ENCODE measurements at places on chromosomes 13 and 19.

- no peak for DNase-seq
Measured at GRCh38 chr13:37476874-37477273, 121.7 kb downstream of the POSTN start.

- DNase-seq: no peak
Measured at GRCh38 chr13:39599842-39600241, 3.2 kb downstream of the LHFPL6 start.

DNA sequence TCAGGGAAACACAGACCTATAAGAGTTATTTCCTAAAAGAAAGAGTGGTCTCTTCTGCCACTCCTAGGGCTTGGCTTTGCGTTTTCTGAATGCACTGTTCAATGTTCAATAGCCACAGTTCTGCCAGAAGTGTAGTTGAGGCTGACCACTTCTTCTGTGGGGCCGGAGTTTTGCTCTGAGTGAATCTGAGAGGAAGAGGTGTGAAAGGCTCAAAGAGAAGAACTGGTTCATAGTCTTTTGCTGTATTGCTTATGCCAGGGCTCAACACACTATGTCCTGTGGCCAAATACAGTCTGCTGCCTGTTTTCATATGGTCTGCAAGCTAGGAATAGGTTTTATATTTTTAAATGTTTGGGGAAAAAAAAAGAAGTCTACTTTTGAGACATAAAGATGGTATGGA is 128.2 kb downstream of the STOML3 start:
- no peak for DNase-seq

- DNase-seq: no peak
Measured at GRCh38 chr19:39247701-39248664, 673 bp downstream of the IFNL4 start.

DNA sequence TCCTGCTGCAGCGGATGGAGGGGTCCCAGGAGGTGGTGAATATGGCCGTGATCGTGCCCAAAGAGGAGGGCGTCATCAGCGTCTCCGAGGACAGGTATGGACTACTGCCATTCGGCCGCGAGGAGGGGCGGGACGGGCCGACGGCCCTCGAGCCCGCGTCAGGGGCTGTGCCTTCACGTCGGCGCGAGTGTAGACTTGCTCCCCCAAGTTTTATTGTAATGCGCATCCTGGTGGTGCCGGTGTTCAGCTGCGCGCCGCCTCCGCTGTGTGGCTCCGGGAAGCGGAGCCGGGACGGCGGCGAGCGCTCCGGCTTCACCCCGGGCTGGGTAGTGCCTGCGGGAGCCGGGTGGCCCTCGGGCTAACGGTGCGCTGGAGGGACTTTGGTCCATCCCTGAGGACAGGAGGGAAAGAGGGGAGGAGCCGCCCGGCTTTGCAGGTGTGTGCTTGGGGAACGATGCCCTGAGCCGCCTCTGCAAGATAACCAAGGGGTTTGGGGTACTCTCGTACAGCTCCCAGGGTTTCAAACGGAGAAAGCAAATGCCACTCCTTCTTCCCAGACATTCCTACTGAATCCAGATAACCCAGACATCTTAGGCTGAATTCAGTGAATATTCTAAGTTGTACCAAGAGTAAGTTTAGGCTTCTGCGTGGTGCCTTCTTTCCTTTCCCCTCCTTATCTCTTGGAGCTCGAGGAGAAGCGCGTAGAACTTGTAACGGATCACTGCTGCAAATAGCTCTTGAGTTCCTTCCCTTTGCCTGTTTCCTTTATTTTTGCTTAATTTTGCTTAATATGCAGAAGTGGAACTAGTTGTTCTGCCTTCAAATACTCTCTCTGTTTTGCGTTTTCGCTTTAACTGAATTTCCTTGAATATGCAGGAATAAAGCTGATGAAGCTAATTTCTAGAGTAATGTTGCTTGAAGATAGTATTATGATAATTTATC is 740 bp downstream of the WDFY2 start:
- no peak for DNase-seq

DNA sequence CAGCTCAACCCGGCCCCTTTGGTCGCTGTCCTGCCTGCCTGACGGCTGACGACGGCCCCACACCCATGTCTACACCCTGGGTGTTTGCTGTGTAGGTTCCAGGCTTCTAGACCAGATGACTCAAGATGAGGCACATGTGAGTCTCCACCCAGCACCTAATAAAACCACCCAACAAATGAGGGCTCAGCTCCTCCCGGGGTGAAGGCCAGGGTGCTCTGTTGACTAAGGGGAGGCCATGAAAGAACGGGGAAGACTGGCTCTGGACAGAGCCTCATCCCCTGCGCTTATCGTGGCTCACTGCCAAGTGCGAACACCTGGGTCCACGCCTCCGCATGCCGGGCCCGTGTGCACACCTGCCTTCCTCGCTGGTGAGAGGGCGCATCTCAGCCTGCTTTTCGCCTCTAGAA is 39.6 kb downstream of the COL4A2 start:
- DNase-seq: no peak

- no peak for DNase-seq
Measured at GRCh38 chr19:54670576-54671357, 8.0 kb downstream of the LILRB4 start.

GRCh38 chr13:48533961-48534600 is 1.2 kb upstream of the RCBTB2 start:
- DNase-seq: no peak

GRCh38 chr13:94305463-94305862 is 174.0 kb downstream of the DCT start:
- DNase-seq: no peak

DNA sequence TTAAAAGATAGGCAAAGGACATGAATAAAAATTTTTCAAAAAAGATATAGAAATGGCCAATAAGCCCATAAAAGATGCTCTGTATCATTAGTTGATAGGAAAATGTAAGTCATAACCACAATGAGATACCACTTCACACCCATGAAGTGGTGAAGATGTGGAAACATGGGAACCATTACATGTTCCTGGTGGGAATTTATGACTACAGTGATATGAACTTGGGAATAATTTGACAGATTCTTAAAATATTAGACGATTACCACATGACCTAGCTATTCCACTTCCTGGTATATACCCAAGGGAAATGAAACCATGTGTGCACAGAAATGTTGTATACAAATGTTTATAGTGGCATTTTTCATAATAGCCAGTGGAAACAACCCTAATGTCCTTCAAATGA is 232.2 kb downstream of the GGACT start:
- DNase-seq: no peak

GRCh38 chr13:35157143-35157755 is 215.2 kb downstream of the NBEA start:
- DNase-seq: no peak

DNA sequence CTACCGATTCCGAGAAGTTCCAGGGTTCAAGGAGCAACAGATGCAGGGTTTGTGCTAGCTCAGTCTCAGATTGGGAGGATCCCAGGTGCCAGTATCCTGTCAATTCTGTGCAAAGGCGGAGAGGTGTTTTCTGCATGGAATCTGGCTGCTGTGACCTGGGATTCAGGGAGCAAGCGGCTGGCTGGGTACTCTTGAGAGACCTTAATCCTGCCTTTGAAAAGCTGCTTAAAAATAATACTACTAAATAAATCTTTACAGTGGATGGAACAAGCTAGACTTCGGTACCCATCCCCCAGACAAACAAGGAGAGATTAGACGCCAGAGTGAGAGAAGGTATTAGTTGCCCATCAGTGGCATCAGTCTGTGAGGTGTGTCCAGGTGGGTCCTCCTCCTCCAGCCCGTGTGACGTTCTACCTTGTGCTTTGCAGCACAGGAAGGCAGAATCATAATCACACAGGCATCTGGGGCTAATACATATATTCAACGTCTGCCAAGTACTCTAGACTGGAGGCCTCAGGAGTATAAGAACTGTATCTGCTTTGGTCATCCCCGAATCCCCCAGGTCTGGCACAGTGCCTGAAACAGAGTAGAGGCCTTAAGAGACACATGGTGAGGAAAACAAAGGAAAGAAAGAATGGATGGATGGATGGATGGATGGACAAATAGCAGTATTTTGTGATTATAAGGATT is 230.6 kb downstream of the ZNF536 start:
- DNase-seq: no peak

DNA sequence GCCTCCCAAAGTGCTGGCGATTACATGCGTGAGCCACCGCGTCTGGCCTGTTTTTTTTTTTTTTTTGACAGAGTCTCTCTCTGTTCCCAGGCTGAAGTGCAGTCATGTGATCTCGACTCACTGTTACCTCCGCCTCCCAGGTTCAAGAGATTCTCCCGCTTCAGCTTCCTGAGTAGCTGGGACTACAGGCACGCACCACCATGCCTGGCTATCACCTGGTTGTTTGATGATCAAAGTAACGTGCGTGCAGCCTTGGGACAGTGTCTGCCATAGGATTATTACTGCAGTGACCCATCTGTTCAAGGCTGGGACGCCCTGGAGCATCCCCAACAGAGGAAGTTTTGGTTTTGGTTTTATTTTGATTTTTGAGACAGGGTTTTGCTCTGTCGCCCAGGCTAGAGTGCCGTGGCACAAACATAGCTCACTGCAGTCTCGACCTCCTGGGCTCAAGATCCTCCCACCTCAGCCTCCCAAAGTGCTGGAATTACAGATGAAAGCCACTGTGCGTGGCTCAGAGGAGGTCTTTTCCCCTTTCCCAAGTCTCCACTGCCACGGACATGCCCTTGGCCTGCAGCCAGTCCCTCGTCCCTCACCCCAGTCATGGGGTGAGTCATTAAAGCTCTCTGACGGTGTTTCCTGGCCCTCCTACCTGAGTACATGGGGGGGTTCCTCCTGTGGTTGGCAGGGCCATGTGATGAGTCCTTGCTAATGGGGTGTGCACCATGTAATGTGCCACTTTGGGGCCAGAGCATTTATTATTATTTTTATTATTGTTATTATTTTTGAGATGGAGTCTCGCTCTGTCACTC is 65.6 kb downstream of the IER2 start:
- no peak for DNase-seq

- no peak for DNase-seq
Measured at GRCh38 chr19:33496038-33496895, 25.3 kb downstream of the PEPD start.

- no peak for DNase-seq
Measured at GRCh38 chr13:31826521-31826920, 87.2 kb downstream of the RXFP2 start.

DNA sequence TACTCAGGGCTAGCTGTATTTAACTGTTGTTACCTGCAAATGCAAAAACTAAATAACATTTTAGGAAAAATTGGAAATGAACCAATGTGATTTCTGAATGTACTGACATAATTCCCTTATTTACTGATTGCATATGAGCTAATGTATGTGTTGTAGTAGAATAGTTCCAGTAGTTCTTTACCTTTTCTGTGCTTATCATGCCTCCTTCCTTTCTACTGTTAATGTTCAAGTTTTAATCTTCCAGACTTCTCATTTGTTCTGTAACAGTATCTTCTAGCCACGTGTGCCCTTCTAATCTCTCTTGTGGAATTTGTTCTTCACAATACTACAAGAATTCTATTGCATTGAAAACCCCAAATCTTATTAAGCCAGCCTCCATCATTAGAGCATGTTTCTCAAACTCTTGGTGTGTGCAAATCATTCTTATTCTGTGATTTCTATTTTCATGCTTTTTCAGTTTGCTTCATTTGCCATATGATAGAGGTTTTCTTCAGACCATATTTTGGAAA is 17.7 kb downstream of the LSM14A start:
- no peak for DNase-seq

GRCh38 chr19:13087795-13088537 is 14.7 kb downstream of the LYL1 start:
- no peak for DNase-seq

GRCh38 chr19:35755550-35756376 is 1.1 kb downstream of the HSPB6 start:
- DNase-seq: no peak

- no peak for DNase-seq
Measured at GRCh38 chr13:95279016-95279415, 22.2 kb downstream of the ABCC4 start.

- DNase-seq: no peak
Measured at GRCh38 chr19:29273000-29273640, 60.2 kb upstream of the UQCRFS1 start.

DNA sequence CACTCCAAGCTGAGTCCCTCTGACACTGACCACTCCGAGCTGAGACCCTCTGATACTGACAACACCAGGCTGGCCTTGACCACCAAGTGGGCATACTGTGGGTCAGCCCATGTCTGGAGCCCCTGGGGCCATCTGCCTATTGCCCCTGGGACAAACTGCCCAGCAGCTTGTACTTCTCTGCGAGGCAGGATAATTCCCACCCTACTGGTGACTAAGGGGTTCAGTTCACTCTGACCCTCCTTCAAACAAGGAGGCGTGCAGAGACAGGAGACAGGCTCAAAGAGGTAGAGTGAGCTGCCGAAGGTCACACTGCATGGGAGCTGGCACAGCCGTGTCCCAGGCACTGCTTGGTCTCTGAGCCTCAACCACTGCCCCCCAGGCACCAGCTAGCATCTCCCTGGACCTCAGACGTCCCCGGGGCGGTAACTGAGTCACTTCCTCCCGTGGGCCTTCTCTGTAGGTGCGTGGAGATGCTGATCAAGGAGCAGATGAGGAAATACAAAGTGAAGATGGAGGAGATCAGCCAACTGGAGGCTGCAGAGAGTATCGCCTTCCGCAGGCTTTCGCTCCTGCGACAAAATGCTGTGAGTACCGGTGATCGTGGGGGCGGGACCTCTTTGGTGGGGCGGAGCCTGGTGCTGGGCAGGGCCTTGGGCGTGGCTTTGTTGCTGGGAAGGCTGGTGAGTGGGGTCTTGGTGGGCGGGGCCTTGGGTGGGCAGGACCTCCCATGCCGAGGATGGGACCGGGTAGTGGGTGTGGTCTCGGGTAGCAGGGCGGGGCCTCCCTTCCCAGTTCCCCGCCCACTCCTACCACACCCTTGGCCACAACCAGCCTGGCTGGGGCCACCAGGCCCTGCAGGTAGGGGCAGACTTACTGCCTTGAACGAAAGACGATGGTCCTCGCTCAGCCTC is 5.8 kb upstream of the USE1 start:
- no peak for DNase-seq

DNA sequence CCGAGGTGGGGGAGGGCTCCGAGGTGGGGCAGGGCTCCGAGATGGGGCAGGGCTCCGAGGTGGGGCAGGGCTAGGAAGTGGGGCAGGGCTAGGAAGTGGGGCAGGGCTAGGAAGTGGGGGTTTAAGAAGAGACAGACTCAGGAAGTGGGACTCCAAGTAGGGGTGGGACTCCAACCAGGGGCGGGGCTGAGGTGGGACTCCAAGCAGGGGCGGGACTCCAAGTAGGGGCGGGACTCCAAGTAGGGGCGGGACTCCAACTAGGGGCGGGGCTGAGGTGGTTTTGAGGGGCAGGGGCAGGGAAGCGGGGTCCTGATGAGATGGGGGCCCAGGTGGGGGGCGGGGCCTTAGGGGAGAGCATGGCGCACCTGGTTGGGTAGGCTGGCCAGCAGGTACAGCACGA is 13.6 kb downstream of the CFD start:
- no peak for DNase-seq

GRCh38 chr13:22926748-22927400 is 253.9 kb upstream of the SGCG start:
- DNase-seq: no peak

GRCh38 chr19:33368074-33368864 is 5.2 kb upstream of the CEBPG start:
- no peak for DNase-seq

- DNase-seq: no peak
Measured at GRCh38 chr19:45613926-45614725, 12.1 kb upstream of the GPR4 start.
